ENCODE measurements at places on chromosomes 3 and 15. TPM values are rescaled to one million over a fixed set of nuclear protein-coding genes. Genes with fewer than 3 reads are reported as not detected.

- no peak for DNase-seq
These were observed 10.6 kb downstream of the POPDC2 start for GRCh38 chr3:119649761-119650160.

The LEO1 gene
- total RNA-seq = 126 TPM

DNA sequence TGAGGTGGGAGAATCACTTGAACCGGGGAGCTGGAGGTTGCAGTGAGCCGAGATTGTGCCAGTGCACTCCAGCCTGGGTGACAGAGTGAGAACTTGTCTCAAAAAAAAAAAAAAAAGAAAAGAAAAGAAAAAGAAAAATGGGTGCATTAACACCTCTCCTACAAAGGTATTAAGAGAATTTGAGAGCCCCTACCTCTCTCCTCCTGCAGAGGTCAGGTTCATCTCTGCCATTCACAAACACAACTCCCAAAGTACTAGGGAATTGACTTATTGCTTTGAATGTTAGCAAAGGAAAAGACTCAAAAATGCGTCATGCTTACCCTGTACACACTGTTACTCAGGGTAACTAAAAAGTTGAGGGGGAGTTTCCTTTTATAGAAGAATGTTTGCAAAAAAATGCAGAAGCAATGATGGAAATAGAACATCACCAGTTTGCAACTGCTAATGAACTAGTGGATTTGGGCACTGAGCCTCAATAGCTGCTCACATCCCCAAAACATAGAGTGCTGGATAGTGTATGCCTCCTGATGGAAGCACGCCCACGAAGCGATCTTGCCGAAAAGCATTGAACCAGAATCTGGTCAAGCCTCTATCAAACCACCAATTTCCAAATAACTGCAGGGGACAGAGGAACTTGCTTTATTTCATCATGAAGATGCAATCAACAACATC is 15.5 kb upstream of the LYZL4 start:
- DNase-seq = no peak

The TAGLN3 gene
- total RNA-seq = 0.80 TPM

GRCh38 chr15:90456236-90456635 is 68.2 kb downstream of the IQGAP1 start:
- no peak for DNase-seq

- peak; percentile 77 for DNase-seq
These were observed 87.0 kb downstream of the FOXB1 start for GRCh38 chr15:60091157-60091556.

DNA sequence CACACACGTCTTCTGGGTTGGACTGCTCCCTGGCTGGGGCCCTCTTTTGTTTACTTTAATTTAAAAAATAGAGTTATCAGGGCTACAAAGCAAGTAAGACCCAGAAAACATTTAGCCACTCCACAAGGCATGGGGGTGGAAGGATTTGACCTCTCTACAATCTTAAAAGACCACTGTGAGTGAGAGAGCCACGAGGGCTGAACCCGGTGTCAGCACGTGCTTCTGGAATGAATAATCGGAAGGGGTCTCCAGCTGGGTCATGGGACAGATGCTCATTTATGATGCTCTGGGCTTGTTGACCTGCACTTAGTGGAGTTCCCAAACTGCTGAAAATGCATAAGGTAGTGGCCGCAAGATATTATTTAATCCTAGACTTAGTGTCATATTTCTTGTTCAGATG is 52.4 kb downstream of the EIF4E3 start:
- DNase-seq = no peak

- DNase-seq = no peak
These were observed 902.9 kb downstream of the EPHA3 start for GRCh38 chr3:90010341-90010740.

The TLR9 gene
- total RNA-seq = not detected

The TMCO5A gene
- not detected for total RNA-seq

All from Daoy (cell line).